Bronchus fibroblast of lung (primary cell): ENCODE measurements at places on chromosomes 6 and 20. TPM values are rescaled to one million over a fixed set of nuclear protein-coding genes. Genes with fewer than 3 reads are reported as not detected.

The KIAA1755 gene
- total RNA-seq = 0.89 and 1.5 TPM in 2 replicates

The CSNK2B gene
- 316 and 357 TPM in 2 replicates for total RNA-seq

The PACSIN1 gene
- not detected in 2 replicates for total RNA-seq

The BANF2 gene
- not detected in 2 replicates for total RNA-seq

The CHRNA4 gene
- not detected in 2 replicates for total RNA-seq

The HDGFL1 gene
- total RNA-seq = not detected in 2 replicates

The DNPH1 gene
- total RNA-seq = 70.2 and 74.8 TPM in 2 replicates

The MPIG6B gene
- total RNA-seq = not detected in 2 replicates

The TAGAP gene
- total RNA-seq = not detected in 2 replicates

The EEF1A2 gene
- 0.30 and 0.67 TPM in 2 replicates for total RNA-seq

The ATP6V1G2 gene
- 1.2 and 2.7 TPM in 2 replicates for total RNA-seq

The ZSWIM3 gene
- total RNA-seq = 3.9 and 4.0 TPM in 2 replicates

The RAET1G gene
- 1.0 and 1.8 TPM in 2 replicates for total RNA-seq

The SRPK1 gene
- 70.2 and 82.2 TPM in 2 replicates for total RNA-seq

The CRISP3 gene
- total RNA-seq = not detected in 2 replicates

The ENPP3 gene
- total RNA-seq = under 0.01 and 1.5 TPM in 2 replicates

The CDH4 gene
- total RNA-seq = 10.8 and 11.6 TPM in 2 replicates

The TNFRSF6B gene
- total RNA-seq = 227 and 246 TPM in 2 replicates

The SALL4 gene
- 0.45 and 1.5 TPM in 2 replicates for total RNA-seq

The KCNS1 gene
- 0.30 and 0.34 TPM in 2 replicates for total RNA-seq

The MAS1 gene
- not detected in 2 replicates for total RNA-seq

The PRDM1 gene
- 1.6 and 1.8 TPM in 2 replicates for total RNA-seq

The NMBR gene
- total RNA-seq = 0.15 TPM in 1 of 2 replicates, not detected in the other

The BEND6 gene
- total RNA-seq = 7.1 and 8.6 TPM in 2 replicates

The GHRH gene
- total RNA-seq = not detected in 2 replicates

The WASF1 gene
- total RNA-seq = 10.1 and 12.4 TPM in 2 replicates

The TRIM10 gene
- total RNA-seq = not detected in 2 replicates

The FAM209B gene
- not detected in 2 replicates for total RNA-seq

The SIRPD gene
- not detected in 2 replicates for total RNA-seq

The TMEM74B gene
- total RNA-seq = not detected in 2 replicates

The SYCP2 gene
- total RNA-seq = under 0.01 and 0.15 TPM in 2 replicates

The RPP40 gene
- total RNA-seq = 13.4 and 19.0 TPM in 2 replicates

The METTL24 gene
- not detected in 2 replicates for total RNA-seq

The NPBWR2 gene
- total RNA-seq = not detected in 2 replicates

The SMLR1 gene
- not detected in 2 replicates for total RNA-seq

The HLA-G gene
- not detected in 2 replicates for total RNA-seq

The LTB gene
- total RNA-seq = not detected in 2 replicates

The BPIFA2 gene
- total RNA-seq = not detected in 2 replicates
